ENCODE measurements at places on chromosomes 11 and 22.
A peak's percentile ranks its signal among the peaks of the same experiment; 100 is the strongest.

DNA sequence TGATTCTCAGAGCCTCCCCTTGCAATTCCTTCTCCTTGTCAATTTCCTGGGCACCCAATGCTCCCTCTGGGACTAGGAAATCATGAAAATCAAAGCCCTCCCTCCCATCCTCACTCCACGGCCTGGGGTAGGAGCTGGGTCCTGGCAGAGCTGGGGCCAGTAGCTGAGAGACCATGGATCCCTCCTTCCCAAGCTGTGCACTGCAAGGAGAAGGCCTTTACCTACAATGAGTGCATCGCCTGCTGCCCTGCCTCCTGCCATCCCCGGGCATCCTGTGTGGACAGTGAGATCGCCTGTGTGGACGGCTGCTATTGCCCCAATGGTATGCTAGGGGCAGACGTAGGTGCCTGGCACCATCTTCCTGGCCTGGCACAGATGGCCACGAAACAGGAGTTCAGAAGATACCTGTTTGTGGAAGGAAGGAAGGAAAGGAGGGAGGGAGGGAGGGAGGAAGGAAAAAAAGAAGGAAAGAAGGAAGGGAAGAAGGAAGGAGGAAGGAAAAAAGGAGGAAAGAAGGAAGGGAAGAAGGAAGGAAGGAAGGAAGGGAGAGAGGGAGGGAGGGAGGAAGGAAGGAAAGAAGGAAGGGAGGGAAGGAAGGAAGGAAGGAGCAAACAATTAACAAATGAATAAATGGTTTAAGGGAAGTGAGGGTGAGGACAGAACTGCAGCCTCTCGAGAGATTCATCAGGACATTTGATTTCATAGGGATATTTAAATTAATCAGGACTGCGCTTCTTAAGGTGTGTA, 12.5 kb downstream of the OTOG start:
- no peak for DNase-seq

DNA sequence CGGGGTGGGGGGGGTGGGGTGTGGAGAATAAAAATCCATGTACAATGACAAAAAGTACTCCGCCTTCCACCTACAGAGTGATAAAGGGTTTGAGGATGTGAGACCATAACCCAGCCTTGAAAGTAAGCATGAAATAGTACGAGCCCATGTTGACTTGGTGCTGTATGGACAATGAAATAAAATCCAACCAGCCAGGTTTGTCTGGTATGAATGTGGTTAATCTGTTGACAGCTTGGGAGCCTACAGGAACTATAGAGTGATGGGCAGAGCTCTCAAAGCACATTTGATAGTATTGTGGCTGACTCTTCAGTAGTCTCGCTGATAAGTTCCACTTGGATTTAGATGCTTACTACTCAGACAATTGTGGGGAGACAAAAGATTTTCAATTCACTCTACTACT, 48.8 kb upstream of the CD44 start:
- DNase-seq = no peak

- DNase-seq = peak; percentile 69
Measured at GRCh38 chr22:39545386-39546365, 13.1 kb upstream of the RPS19BP1 start.

GRCh38 chr11:10486161-10486840, 31.2 kb downstream of the AMPD3 start:
- no peak for DNase-seq

All from KBM-7 (cell line).